ENCODE measurements at places on chromosomes 5 and 9. TPM values are rescaled to one million over a fixed set of nuclear protein-coding genes. Genes with fewer than 3 reads are reported as not detected.

GRCh38 chr5:142637871-142638270 is 48.0 kb downstream of the FGF1 start:
- DNase-seq, result no peak

GRIA1 gene
- total RNA-seq, result not detected

- no peak for DNase-seq
Observed at GRCh38 chr5:155258161-155258560, 244.6 kb downstream of the KIF4B start.

DNA sequence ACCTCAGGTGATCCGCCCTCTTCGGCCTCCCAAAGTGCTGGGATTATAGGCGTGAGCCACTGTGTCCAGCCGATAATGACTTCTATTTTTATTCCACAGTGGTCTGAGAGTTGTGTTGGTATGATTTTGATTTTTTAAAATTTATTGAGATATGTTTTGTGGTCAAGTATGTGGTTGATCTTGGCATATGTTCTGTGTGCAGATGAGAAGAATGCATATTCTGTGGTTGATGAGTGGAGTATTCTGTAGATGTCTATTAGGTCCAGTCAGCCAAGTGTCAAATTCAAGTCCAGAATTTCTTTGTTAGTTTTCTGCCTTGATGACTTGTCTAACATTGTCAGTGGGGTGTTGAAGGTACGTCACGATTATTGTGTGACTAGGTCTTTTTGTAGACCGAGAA is 338.2 kb upstream of the TARS1 start:
- DNase-seq, result no peak

DNA sequence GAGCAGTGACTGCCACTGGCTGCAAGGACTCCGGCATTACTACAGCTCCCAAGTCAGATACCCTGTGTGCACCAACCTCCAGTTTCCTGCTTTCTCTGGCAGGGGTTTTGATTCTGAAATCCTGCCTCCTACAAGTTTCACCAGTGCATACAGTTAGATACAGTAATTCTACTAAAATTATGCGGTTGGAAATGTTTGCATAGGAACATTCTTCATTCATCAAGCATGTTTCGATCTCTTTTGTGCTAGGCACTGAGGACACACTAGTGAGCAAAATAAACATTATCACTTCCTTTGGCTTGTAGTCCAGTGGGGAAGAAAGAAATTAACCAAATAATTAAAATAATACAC is 152.2 kb downstream of the TMEM167A start:
- DNase-seq, result no peak

- no peak for DNase-seq
Observed at GRCh38 chr5:27462936-27463335, 424.6 kb upstream of the CDH9 start.

GAS1 gene
- 0.82 TPM for total RNA-seq

CYFIP2 gene
- 389 TPM for total RNA-seq

GRCh38 chr5:76602094-76602726 is 21.0 kb downstream of the F2RL2 start:
- DNase-seq, result no peak

SMIM33 gene
- 0.58 TPM for total RNA-seq

RFESD gene
- 5.6 TPM for total RNA-seq

- no peak for DNase-seq
Observed at GRCh38 chr9:122265149-122265915, 650 bp downstream of the MRRF start.

KIF4B gene
- not detected for total RNA-seq

DNA sequence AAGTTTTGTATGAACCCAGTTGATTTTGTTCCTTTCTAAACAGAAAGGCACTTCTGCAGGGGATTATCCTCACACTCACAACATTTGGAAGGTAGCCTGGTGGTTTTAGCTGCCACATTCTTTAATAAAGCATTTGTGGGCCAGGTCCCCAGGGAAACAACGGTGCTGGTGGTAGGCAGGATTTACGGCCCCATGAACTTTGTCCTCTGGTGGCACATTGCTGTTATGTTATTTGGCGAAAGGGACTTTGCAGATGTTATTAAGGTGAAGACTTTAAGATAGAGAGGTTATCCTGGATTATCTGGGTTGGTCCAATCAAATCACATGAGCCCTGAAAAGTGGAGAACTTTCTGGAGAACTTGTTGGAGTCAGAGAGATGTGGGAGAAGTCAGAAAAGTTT is 86.3 kb upstream of the C9orf72 start:
- DNase-seq, result no peak

DNA sequence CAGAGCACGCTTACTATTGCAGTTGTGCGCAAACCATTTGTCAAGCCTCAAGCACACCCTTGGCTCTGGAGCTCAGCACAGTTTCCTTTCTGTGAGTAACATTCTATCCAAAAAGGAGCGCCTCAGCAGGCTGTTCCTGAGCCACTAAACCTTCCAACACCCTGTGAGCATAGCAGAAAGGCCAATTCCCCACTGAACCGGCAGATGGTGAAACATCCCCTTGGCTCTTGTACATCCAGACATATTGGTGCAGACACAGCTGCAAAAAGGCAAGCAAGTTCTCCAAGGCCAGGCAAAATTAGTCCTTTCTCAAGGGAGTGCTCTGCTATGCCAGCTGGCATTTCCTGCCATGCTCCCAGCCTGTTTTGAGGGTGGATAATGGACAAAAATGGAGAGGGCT is 44.1 kb upstream of the CEMIP2 start:
- DNase-seq, result no peak

- DNase-seq, result no peak
Observed at GRCh38 chr5:61496446-61496845, 164.4 kb downstream of the ZSWIM6 start.

DNA sequence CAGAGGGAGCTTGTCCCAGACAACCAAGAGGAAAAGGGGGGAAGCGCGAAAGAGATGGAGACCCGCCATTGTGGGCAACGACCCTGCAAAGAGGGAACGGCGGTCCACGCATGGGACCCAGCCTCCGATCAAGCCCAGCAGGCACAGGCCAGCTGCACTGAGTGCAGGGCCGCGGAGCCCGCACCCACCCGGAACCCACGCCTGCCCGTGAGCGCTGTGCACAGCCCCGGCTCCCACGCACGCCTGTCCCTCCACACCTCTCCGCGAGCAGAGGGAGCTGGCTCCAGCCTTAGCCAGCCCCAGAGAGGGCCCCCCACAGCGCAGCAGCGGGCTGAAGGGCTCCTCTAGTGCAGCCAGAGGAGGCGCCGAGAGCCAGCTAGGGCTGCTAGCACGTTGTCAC is 416.5 kb downstream of the DMRTA1 start:
- no peak for DNase-seq

DNA sequence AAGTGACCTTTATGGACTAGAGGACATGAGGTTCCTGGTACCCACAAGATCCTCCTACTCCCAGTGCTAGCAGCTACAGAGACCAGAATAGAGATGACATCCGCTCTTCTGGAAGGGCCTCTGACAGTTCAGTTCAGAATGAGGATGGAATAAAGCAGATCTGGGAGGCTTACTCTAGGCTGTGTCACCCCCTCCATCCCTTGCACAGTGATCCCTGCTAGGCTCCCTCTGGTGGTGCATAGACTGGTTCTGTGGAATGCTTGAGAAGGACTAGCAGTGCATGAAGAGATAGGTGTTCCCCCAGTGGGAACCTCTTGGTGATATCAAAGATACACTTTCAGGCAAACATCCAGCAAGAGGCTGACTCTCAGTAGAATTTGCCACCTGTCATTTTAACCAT is 83.0 kb downstream of the NPR3 start:
- DNase-seq, result no peak

- DNase-seq, result no peak
Observed at GRCh38 chr5:148437249-148437648, 53.5 kb downstream of the FBXO38 start.

- no peak for DNase-seq
Observed at GRCh38 chr5:16626696-16627264, 10.0 kb upstream of the RETREG1 start.

DNA sequence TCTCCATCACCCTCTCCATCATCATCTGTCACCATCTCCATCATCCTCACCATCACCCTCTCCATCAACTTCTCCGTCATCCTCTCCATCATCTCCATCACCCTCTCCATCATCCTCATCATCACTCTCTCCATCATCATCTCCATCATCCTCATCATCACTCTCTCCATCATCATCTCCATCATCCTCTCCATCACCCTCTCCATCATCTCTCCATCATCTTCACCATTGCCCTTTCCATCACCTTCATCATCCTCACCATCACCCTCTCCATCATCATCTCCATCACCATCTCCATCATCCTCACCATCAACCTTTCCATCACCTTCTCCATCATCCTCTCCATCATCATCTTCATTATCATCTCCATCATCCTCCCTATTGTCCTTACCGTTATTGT is 565.5 kb upstream of the SGCD start:
- no peak for DNase-seq

DNA sequence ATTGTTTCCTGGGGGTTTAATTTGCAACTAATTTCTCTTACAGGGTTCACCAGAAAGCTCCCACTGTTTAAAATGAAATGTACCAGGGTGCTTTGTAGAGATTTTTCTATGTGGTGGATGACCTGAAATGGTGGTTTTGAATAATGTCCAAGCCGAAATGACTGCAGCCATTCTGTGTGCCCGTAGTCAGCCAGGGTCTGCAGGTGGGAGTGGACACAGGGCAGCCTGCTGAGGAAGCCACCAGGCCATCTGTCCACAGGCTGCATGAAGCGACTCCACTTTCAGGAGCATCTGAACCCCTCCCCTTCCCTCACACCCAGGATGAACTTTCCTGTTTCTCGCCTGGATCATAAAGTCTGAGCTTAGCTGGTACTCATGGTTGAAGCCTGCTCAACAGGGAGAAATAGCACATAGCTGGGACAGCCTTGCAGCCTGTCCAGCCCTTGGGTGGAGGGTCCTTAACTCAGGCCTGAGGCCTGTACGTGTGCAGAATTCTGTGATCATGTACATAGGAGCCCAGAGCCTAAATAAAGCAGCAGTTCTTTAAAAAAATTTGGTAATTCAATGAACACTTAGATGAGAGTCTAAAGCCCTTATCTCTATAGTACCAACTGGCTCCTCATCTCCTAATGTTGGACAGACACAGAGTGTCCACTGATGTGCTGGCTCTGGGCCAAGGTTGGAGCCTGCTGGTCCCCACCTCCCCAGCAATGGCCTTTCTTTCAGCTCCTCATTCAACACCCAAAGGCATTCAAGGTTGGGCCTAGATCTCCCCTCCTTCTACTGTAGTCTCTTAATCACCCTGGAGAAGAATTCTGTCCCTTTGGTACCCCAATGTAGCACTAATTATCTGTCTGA is 72.8 kb downstream of the SHB start:
- no peak for DNase-seq

DNA sequence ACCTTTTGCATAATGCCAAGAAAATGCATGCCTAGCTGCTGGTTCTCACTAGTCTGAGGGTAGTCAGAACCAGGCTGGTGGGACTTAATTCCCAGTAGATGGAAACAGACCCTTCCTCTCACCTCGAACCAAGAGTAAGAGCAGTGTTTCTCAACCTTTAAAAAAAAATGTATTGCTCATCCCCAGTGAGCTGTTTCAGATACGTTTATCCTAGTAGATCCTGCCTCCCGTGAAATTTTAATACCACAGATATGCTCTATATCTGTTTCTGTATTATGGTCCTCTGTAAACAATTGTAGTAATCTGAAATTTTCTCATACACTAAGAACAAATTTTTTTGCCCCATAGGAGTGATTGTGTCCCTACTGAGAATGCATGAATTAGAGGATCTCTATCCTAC is 86.2 kb downstream of the TEK start:
- no peak for DNase-seq

- DNase-seq, result no peak
Observed at GRCh38 chr9:32387256-32387655, 2.8 kb downstream of the ACO1 start.

TEK gene
- total RNA-seq, result not detected

GRCh38 chr5:94425396-94425795 is 193.0 kb downstream of the KIAA0825 start:
- no peak for DNase-seq

DNA sequence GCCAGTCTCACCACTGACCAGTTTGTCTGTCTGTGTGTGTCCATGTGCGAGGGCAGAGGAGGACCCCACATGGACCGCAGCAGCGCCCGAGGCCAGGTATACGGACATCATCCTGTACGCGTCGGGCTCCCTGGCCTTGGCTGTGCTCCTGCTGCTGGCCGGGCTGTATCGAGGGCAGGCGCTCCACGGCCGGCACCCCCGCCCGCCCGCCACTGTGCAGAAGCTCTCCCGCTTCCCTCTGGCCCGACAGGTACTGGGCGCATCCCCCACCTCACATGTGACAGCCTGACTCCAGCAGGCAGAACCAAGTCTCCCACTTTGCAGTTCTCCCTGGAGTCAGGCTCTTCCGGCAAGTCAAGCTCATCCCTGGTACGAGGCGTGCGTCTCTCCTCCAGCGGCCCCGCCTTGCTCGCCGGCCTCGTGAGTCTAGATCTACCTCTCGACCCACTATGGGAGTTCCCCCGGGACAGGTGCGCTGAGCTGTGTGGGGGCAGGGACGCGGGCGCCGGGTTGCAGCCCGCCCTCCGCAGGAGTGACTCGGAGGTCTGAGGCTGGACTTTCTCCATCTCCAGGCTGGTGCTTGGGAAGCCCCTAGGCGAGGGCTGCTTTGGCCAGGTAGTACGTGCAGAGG is 6.5 kb downstream of the FGFR4 start:
- DNase-seq, result no peak

- DNase-seq, result no peak
Observed at GRCh38 chr9:34544035-34544434, 21.2 kb upstream of the ENHO start.

GRCh38 chr9:38734831-38735230 is 14.9 kb upstream of the FAM240B start:
- DNase-seq, result no peak

SHB gene
- total RNA-seq, result 1.3 TPM

SPATA31D4 gene
- not detected for total RNA-seq

DNA sequence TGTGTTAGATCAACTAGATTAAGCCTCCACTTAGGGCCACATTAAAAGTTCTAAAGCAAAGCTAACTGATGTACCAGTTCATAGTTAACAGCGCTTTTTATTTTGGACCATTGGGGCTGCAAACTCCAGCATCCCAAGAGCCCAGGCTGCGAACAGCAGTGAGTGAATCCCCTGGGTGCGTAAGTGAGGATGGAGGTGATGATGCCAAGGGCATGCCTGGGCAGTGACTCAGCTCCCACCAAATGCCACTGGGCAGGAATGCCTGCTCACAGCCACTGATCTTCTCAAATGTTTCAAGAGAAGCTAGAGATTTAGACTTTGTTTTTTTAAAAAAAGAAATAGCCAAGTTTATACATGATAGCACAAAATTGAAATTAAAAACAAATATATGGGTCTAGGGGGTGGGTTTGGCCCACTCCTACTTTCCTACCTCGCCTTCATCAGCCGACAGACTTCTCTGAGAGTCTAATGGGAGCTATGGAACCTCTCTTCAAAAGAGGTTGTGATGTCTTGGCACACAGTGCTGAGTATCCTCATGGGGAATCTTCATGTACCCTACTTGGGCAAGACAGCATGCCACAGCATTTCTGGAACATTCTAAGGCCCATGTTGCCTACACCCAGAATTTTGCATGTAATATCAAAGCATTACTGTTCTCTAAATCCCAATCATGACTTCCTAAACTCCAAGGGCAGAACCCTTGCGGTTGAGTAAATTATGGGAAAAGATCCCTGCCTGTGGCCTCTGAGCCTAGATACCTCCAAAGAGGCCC is 398.1 kb downstream of the EBF1 start:
- no peak for DNase-seq

Data from T-cell (primary cell).